ENCODE measurements at places on chromosomes 2 and 18. TPM values are rescaled to one million over a fixed set of nuclear protein-coding genes. Genes with fewer than 3 reads are reported as not detected.

Gene HTR2B
- total RNA-seq, result 49.7 TPM

DNA sequence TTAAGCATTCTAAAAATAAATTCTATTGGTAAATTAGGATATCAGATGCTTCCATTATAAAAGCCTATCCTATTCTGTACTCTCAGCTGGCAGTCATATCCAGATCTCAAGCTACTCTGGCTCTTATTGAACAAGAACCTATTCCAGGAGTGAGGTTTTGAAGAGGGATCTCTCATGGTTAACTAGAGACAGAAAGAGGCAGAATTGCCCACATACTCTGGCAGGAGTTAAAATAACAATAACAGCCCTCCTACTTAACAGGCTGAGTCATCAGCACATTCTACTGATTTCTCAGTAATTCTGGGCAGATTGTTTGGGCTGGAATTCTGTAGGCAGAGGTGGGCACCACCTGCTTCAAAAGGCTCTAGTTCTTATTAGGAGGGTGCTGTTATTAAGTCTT is 142.0 kb upstream of the UNC80 start:
- no peaks in the 10 kb centered on the region for H3K27me3 ChIP-seq
- H3K27ac ChIP-seq, result no peak overlapping the region
- H3K4me1 ChIP-seq, result no peaks in the 10 kb centered on the region
- no peak for DNase-seq
- no peak overlapping the region for H3K4me3 ChIP-seq

DNA sequence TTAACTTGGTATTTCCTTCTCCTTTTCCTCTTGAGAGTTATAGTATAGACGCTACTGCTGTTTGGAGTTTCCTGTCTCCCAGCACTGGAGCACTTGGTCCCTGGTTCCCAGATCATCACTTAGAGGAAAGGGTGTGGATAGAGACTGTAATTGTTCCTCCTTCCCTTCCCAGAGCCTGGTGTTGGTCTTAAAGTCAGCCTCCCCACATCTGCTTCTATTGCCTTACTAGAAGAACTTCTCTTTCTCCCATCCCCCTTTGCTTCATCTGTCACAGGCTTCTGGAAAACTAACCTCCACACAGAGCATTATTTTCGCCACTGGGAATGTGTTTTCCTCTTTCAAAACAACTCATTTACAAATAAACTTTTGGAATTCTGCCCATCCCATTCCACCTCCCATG is 131.0 kb downstream of the CCDC85A start:
- no peaks in the 10 kb centered on the region for H3K36me3 ChIP-seq
- no peak overlapping the region for H3K4me3 ChIP-seq
- no peaks in the 10 kb centered on the region for H3K4me1 ChIP-seq

- H3K4me1 ChIP-seq, result no peaks in the 10 kb centered on the region
- H3K27me3 ChIP-seq, result no peaks in the 10 kb centered on the region
- no peak overlapping the region for H3K27ac ChIP-seq
- no peaks in the 10 kb centered on the region for H3K36me3 ChIP-seq
- H3K4me3 ChIP-seq, result no peak overlapping the region
- no peak for DNase-seq
These were observed 510.9 kb downstream of the PARD3B start for GRCh38 chr2:205056151-205056561.

DNA sequence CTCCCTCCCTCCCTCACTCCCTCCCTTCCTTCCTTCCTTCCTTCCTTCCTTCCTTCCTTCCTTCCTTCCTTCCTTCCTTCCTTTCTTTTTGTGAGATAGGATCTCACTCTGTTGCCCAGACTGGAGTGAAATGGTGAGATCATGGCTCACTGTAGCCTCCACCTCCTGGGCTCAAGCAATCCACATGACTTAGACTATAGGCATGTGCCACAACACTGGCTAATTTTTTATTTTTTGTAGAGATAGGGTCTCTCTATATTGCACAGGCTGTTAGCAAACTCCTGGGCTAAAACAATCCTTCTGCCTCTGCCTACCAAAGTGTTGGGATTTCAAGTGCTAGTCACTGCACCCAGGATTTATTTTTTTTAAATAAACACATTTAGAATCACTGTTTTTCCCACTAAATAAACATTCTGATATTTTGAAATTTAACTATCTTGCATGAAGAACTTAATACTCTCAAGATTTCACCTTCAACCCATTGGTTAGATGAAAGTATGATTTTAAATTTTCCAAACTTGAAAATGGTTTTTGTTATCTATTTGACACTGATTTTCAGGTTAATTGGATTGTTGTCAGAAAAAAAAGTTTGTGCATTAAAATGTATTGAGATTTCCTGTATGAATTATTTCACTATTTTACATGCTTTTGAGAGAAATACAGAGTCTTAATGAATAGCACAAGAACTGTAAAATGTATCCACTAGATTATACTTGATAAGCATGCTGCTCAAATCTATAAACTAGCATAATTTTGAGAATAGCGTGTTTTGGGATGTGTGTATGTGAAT is 745.1 kb downstream of the TSN start:
- H3K4me3 ChIP-seq, result no peak overlapping the region
- H3K36me3 ChIP-seq, result no peaks in the 10 kb centered on the region
- no peak overlapping the region for H3K27ac ChIP-seq

- H3K27me3 ChIP-seq, result no peaks in the 10 kb centered on the region
- peaks cover 12% of the 10 kb centered on the region for H3K4me1 ChIP-seq
- no peaks in the 10 kb centered on the region for H3K36me3 ChIP-seq
- DNase-seq, result no peak
- H3K27ac ChIP-seq, result peak overlapping the region; percentile 14
These were observed 35.4 kb downstream of the MBP start for GRCh38 chr18:77096936-77097886.

- DNase-seq, result no peak
- no peak overlapping the region for H3K4me3 ChIP-seq
- no peaks in the 10 kb centered on the region for H3K4me1 ChIP-seq
- no peaks in the 10 kb centered on the region for H3K27me3 ChIP-seq
- no peaks in the 10 kb centered on the region for H3K36me3 ChIP-seq
These were observed 40.5 kb downstream of the ANKRD12 start for GRCh38 chr18:9177031-9177430.

Gene CCDC85A
- total RNA-seq, result 0.89 TPM

- no peaks in the 10 kb centered on the region for H3K27me3 ChIP-seq
- DNase-seq, result no peak
- no peaks in the 10 kb centered on the region for H3K36me3 ChIP-seq
- no peak overlapping the region for H3K27ac ChIP-seq
These were observed 242.3 kb upstream of the NOL4 start for GRCh38 chr18:34467058-34467457.

DNA sequence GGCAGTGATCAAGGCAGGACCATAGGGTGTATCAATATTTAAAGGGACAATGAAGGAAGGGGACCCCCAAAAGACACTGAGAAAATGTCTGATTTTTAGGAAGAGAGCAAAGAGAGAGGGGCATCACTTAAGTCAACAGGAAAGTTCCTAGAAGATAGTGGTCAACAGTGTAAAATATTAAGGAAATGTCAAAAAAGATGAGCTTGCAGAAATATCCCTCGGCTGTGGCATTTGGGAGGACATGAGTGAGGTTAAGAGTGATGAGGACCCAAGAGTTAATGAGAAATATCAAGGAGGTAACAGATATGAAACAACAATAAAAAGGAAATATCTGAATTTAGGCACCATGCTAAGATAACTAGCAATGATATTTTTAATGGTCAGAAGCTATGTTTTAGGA is 339.6 kb downstream of the TGIF1 start:
- H3K4me3 ChIP-seq, result no peak overlapping the region
- H3K36me3 ChIP-seq, result no peaks in the 10 kb centered on the region
- H3K27ac ChIP-seq, result no peak overlapping the region
- DNase-seq, result no peak

Measured in adrenal gland (tissue), 19 donors.